Hematopoietic multipotent progenitor cell treated with erythropoietin and hydrocortisone succinate and interleukin-3 and kit ligand, for 4 days (in vitro differentiated cells): ENCODE measurements at places on chromosomes 2 and 18.

DNA sequence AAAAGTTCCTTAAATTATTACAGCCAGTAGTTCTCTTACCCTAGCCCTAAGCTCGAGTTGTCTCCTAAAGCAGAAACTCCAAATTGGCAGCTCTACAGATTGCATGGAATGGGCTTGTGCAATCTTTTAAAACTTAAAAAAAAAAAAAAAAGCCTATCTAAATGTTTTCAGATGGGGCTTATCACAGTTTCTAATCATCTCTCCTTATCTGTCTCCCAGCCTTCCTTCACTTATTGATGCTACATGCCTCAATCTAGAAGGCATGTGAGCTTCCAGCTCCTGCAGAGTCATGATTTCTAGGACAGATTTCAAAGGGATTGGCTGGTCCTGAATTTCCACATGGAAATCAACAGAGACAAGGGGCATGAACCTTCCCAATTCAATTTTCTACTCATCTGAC lies 33.1 kb upstream of the PELI1 start:
- DNase-seq, result peak; percentile 32

DNA sequence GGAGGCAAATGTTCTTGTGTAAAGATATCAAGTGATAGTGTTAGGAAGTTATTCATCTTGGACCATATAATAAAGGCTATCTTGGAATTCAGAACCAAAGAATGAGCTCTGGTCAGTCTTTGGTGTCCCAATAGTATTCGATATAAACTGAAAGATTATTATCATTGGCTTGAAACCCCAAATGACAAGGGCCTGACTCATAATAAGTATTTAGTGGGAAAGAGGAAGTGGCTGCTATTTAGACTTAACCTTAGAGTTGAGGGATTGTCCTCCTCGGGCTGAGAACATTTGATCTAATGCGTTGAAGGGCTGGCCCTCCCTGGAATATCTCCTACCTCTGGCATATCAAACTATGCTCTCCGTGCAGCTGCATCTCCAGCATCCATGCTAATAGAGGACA lies 67.5 kb downstream of the CDH20 start:
- peak; percentile 13 for DNase-seq

DNA sequence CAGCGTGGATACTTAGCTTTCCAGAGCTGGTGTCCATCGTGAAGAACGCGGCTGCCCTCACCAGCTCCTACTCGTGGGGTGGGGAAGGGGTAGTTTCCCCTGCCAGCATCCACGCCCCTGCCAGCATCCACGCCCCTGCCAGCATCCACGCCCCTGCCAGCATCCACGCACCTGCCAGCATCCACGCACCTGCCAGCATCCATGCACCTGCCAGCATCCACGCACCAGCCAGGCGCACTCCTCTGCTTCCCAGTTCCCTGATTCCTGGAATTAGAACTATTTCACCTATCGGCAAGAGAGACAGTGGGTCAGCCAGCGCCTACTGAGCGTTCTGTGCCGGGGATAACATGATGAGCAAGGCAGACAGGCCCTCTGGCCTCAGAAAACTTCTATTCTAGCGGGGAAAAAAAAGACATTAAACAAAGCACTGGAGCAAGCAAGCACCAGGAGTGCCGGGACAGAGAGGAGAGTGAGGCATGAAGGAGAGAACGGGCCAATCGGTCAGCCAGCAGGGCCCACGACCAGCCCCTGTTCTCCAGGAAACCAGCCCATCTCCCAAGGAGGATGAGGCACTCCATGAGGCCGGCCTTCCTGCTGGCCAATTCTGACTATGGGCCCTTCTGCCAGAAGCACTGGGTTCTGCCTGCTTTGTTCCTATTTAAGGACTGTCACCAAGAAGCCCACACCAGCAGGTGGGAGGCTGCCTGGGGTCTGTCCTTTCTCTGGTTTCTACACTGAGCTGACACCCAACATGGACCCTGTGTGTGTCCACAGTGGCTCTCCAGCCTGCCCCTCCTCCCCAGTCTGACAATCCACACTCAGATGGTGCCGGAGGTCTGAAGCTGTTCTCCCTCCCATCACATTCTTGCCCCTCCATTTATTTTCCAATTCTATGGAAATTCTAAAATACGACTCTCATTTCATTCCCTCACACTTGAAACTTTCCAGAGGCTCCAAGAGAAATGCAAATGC lies 78.4 kb upstream of the SALL3 start:
- DNase-seq, result no peak

- peak; percentile 68 for DNase-seq
Observed at GRCh38 chr18:11849841-11850634, 1.2 kb upstream of the CHMP1B start.

DNA sequence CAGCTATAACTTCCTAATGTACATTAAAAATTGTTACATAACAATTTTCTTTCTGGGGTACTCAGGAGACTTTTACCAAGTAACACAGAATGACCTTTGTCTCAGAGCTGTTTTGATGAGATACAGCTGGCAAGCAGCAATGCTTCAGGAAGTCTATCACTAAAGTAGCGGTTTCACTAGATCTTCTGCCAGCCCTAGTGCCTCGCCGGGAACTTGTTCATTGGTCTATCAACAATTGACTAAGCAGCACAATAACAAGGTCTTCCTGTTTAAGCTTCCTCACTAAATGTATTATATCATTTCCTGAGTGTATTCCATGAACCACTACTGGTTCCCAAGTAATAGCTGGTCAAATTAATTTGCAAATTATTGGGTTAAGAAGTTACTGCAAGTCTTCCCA lies 69.2 kb downstream of the TRIP12 start:
- DNase-seq, result peak; percentile 91
